Right ventricle myocardium superior (tissue), 1 donor: ENCODE measurements at places on chromosomes 5 and 9.

DNA sequence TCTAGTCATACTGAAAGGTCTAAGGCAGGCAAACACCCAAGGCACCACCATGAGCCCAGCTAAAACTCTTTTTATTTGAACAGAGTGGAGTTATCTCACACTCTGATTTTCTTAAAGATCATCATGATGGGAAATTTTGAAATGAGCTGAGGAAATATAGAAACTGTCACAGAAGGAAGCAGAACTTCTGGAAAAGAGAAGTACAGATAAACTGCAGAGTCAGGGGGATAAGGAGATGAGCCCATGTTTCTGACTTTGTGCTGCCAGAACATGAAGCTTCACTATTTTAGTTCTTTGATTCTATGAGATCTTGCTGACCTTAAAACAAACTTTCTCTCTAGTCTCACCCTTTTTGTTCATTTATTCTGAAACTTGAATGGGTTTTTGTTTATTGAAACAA is 406.5 kb upstream of the EDIL3 start:
- DNase-seq = no peak

DNA sequence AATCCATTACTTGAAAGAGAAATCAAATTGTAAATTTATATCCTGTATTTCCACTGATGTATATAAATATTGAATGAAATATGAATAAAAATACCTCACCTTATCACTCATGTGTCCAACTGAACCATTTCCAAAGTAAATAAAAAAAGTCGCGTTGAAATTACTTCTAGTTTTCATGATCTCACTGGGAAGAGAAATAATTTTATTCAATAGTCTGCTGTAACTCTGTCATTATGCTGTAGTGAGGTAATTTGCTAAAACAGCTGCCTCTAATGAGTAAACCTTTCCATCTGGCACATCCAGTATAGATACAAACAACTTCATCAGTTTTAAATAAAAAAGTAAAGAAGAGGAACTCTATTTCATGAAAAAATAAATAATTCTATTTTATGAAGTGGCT is 611.5 kb downstream of the ZNF608 start:
- no peak for DNase-seq

DNA sequence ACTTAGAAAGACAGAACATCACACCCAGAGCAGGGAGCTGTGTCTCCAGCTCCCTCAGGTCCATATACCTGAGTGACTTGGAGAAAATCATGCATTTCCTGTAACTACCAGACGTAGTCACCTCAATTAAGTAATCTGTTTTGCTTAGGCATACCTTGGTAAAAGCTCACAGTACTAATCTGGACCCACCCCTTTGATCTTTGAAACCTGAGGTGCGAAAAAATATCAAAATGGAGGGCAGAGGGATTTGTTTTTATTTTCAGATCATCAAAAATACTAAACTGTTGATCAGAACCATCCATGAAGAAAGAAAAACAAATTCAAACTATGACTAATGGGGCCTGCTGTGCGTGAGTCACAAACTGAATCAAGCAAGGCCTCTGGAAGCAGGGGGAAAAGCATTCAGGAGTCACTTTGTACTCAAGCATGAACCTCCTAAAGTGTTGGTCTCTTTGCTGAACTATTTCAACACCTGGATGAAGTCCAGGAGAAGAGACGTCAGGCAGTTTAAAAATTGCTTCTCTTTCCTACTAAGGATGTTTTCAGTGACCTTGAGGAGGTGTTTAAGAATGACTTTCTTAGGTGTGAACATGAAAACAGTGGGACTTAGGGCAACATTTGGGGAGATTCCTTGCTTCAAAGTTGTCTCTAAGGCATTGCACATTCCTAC is 76.3 kb downstream of the MUSK start:
- no peak for DNase-seq

GRCh38 chr5:42555797-42556196 is 132.6 kb downstream of the GHR start:
- no peak for DNase-seq

- DNase-seq = no peak
Measured at GRCh38 chr9:6219981-6220380, 4.4 kb downstream of the IL33 start.

GRCh38 chr9:81626511-81626910 is 62.8 kb downstream of the TLE1 start:
- no peak for DNase-seq

DNA sequence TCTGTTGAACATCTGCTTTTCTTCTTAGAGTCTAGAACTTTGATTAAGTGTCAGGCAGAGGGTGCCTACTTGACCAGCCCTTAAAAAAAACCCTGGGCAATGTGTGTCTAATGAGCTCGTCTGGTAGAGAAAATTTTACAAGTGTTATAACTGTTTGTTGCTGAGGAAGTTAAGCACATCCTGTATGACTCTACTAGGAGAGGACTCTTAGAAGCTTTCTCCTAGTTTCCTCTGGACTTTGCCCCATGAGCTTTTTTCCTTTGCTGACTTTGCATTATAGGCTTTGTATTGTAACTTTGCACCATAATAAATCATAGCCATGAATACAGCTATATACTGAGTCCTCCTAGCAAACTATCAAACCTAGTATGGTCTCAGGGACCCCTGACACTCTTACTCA is 39.4 kb downstream of the GNG10 start:
- no peak for DNase-seq

- DNase-seq = no peak
Measured at GRCh38 chr5:132000677-132001453, 10.6 kb downstream of the ACSL6 start.

- DNase-seq = no peak
Measured at GRCh38 chr9:115884846-115885245, 268.7 kb upstream of the PAPPA start.

GRCh38 chr9:37678789-37679273 is 28.1 kb downstream of the FRMPD1 start:
- DNase-seq = no peak

GRCh38 chr5:149635394-149635793 is 54.1 kb downstream of the ARHGEF37 start:
- no peak for DNase-seq

DNA sequence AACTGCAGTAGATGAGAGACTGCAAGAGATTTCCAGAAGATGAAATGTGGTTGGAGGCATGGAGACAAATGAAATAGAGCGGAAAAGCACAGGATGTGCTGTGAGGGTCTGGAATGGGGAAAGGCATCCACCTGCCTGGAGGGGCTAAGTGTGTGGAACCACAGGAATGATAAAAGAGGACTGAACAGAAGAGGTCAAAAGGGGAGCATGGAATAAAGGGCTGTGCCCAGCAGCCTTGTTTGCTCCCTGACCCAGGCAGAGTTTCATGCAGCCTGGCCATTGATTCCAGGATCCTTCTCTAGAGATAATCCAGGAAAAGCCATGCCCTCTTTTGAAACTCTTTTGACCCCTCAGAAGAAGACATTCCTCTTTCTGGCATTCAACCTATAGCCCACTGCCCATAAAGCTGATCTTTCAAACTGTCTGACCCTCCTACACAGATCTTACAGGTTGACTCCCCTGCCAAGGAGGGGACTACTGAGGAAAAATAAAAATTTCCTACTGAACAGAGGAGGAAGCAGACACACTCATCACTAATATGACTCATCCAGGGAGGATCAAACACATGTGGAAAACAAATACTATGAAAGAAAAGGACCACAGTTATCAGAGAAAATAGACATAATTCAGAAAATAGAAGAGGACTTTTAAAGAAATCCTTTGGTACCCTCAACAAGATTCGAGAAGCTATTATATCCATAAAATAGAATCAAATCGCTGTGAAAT is 273.5 kb upstream of the PCSK5 start:
- no peak for DNase-seq

DNA sequence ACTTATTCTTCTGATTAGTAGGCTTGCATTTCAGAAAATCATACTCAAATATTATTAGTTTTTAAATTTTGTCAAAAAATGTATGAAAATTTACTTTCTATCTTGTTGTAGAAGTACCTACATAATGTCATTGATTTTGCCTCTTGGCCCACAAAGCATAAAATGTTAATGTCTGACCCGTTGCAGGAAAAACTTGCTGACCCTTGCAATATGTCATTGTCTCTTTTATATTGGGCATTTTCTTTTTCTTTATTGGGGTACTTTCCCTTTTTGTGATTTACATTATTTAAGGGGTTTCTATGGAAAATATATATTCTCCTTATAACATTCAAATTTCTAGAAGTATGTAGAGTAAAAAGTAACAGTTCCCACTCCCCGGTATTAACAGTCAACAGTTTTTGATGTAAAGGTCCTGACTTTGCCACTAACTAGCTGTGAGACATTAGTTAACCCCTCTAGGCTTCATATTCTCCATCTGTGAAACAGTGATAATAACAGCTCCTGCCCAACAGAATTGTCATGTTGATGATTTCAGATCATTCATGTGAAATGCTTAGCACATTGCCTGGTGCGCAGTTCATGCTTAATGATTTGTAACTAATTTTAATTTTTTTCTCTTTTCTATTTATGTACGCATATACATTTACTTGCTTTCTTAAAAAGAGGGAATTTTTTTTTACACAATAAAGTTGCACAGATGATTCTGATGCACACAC is 243.2 kb downstream of the ARHGAP26 start:
- no peak for DNase-seq

DNA sequence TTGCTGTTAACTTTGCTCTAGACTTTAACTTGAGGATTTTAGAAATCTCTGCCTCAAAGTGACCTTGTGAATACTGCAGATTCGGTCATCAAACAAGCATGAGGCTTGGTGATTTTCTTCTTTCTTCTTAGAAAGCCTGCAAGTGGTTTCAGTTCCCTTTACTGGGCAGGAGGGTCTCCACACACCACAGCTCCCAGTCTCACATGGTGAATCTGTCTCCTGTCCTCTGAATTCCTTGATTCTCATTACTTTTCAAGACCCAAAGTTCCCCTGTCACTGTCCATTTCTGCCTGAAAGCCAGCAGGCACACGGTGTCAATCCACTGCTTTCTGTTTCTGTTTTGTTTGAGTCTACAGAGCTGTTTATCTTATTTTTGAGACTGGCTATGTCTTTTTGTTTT is 14.1 kb downstream of the HSPB3 start:
- DNase-seq = no peak

DNA sequence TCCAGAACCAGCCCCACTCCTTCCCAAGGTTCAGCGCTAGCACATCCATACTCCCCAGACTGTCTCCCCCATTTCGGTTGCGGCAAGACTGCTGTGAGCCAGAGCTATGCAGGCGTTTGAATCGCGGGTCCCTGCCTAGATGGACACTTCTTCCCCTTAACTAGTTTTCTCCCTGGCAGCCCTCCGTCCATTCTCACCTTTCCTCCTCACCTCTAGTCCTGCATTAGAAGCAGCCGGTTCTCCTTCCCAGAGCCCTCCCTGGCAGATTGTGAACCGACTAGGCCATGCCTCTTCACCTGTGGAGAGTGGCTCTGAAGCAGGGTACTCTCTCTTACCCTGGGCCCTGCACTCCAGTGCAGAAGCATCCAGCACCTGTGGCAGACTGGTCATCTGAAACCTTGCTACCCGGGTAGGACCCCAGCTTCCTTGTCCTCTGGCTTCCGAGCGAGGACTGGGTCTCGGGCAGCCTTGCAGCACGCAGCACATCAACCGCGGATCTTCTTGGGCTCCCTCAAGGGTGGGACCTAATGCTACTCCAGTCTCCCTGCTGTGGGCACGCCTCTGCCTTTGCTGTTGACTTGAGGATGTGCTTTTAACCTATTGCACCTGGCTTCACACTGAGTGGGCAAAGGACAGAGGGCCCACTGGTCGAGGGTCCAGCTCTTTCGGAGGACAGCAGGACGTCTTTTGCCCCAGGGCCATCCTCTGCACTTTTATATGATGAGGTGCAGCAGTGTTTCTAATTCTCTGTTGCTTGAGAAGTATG is 183.6 kb downstream of the AOPEP start:
- no peak for DNase-seq

DNA sequence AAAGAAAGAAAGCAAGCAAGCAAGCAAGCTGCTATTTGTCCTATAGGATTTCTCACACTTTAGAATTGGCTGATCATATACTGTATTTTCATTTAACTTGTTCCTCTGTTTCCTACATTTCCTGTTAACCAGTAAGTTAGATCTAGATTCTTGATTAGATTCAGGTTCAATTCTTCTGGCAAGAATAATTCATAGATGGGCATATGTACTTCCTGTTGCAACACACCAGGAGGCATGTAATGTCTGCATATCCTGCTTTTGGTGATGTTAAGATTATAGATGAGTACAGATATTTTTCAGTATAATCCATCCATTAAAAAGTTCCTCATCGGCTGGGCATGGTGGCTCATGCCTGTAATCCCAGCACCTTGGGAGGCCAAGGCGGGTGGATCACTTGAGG is 10.8 kb upstream of the KIF27 start:
- DNase-seq = no peak

DNA sequence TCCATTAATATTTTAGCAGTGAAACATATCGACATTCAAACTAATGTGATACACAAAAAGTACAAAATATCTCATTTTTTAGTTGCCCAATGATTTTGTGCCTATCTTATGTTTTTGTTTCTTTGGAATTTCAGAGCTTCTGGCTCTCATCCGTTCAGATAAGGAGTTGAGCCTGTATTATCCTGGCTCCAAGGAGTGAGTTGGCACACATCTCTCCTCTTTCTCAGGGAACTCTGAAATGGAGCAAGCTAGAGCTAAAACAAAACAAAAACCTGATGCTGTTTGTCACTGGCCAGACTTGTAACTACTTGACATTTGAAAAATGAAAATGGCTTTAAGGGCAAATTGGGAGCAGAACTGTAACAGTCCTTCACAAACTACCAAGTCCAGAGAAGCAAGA is 131.3 kb upstream of the SLC28A3 start:
- DNase-seq = no peak

DNA sequence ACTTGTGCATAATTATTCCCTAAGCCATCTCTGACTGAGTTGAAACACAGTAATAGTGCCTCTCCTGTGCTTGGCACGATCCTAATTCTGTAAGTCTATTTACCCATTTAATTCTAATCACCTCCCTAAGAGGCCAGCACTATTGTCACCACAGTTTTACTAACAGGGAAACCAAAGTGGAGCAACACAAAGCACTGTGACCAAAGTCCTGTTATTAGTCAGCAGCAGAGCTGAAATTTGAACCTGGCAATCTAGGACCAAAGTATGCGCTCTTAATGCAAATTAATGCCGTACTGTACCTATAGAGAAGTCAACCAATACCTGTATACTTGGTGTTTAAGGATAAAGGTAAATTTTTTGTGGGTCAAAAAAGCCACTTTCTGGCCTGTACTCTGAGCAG is 77.1 kb upstream of the CNTLN start:
- DNase-seq = no peak

DNA sequence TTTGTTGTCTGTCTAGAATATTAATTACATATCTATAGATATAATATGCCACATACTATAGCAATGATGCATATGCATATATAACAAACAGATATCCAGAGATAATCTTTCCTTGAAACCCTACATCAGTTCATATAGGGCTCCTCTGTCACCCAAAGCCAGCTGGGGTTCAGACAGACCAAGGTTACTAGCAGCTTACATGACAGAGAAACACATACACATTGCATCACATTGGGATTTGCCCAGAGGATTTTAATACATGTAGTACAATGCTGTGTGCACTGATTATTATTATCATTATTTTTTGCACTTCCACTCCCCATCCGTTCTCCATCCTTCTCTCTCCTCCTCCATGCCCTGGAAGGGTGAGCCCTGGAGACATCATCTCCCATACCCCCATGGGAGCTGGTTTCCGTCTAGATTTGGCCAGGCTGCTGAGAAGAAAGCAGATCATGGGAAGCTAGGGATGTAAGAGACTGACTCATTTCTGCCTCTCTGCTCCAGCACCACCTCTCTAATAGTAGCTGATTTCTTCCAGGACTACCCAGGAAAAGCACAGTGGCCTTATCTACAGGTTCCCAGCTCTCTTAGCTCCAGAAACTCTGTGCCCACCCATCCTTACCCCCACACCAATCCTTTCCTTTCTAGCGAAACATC is 23.3 kb downstream of the FST start:
- no peak for DNase-seq

GRCh38 chr9:81964218-81965171 is 21.2 kb downstream of the SPATA31D3 start:
- no peak for DNase-seq
